Fibroblast of the aortic adventitia (primary cell): ENCODE measurements at places on chromosomes 12 and 14. TPM values are rescaled to one million over a fixed set of nuclear protein-coding genes. Genes with fewer than 3 reads are reported as not detected.

Gene PTPRQ
- total RNA-seq, result 1.2 and 32.1 TPM in 2 replicates

Gene KCNA5
- not detected in 2 replicates for total RNA-seq

Gene ISM2
- 0.09 TPM in 1 of 2 replicates, not detected in the other for total RNA-seq

Gene EML5
- total RNA-seq, result under 0.01 TPM in 1 of 2 replicates, not detected in the other

Gene RNU6-7
- total RNA-seq, result not detected in 2 replicates

Gene IL22
- total RNA-seq, result not detected in 2 replicates

Gene EPYC
- total RNA-seq, result not detected in 2 replicates

Gene CRACR2A
- 4.8 and 16.8 TPM in 2 replicates for total RNA-seq

Gene TMEM132C
- not detected in 2 replicates for total RNA-seq

Gene C12orf60
- 0.65 and 0.99 TPM in 2 replicates for total RNA-seq
